ENCODE measurements at places on chromosomes 4 and X.

GRCh38 chrX:6734844-6735634 is 200.1 kb upstream of the VCX3A start:
- no peak for DNase-seq

- no peak for DNase-seq
These were observed 145.3 kb upstream of the STX18 start for GRCh38 chr4:4687100-4687499.

DNA sequence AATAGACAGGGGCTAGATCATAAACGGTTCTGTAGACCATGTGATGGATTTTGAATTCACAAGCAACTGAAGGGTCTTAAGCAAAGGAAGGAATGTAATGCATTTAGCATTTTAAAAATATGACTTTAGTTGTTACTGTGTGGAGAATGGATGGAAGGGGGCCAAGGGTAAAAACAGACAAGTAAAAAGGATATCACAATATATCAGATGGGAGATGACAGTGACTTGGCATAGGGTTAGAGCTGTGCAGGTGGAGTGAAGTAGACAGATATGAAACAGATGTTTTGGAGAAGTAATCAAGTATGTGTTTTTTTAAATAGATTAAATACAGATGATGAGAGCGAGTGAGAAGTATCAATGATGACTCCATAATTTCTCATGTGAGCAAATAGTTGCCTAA is 1116.0 kb upstream of the TENM3 start:
- no peak for DNase-seq

DNA sequence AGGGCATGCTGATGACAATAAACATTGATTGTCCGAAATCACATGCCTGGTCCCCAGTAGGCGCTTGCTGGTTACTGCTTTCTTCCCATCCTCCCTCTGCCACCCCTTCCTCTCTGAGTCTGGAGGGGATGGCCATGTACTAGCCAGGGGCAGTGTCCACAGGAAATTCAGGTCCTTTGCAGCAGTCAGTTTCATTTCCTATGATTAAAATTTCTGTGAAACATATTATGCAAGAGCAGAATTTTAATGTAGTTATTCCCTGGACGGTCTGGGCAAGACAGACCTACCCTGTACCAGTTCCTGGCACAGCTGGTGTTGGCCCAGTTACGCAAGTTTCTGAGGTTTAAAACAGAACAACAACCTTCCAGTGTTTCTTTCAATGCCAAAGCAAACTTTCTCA is 28.2 kb upstream of the TLR2 start:
- DNase-seq = no peak

GRCh38 chr4:86218746-86219473 is 140.9 kb downstream of the MAPK10 start:
- no peak for DNase-seq

DNA sequence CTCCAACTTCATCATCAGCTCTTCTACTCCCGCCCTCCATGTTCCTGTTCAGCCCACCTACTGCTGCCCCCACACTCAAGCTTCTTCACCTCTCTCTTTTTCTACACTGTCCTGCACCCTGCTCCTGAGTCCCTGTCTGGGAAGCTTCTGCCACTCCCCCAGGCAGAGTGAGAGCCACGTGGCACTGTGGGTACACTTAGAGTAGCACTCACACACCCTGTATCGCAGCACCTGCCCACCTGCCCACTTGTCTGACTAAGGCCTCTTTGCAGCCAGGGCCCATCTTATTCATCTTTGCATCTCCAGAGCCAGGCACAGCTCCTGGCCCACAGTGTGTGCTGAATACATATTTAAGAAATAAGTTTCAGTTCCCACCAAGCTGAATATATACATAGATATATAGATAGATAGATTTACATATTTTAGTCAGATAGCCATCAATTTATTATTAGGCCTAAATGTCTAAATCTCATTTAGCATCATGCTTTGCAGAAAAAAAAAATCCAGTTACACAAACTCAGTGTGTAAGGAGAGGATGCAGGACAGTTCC is 24.9 kb downstream of the CCDC149 start:
- DNase-seq = no peak

- DNase-seq = no peak
These were observed 110.3 kb downstream of the HMX1 start for GRCh38 chr4:8761167-8761823.
